ENCODE measurements at places on chromosomes 5 and 9.

- no peak for DNase-seq
These were observed 8.8 kb downstream of the PLGRKT start for GRCh38 chr9:5428794-5429528.

GRCh38 chr9:108069991-108070390 lies 580.4 kb upstream of the KLF4 start:
- no peak for DNase-seq

DNA sequence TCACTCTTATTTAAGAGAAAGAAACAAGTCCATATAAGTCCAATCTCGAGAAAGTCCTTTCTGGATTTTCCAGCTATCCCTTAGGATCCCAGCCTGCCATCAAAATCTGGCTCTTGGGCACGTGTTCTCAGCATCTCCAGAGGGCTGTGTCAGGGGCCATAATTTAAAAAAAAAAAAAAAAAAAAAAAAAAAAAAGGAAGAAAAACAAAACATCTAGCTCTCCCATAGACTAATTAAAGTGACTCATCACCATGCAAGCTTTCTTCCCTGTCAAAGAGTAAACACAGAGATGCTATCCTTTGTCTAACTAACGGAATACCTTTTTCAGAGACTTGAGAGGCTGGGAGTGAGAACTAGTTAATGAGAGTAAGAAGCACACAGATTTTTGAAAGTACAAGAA lies 44.9 kb upstream of the MYO10 start:
- no peak for DNase-seq

- DNase-seq = no peak
These were observed 309.4 kb downstream of the NR3C1 start for GRCh38 chr5:143094087-143094521.

- no peak for DNase-seq
These were observed 88.4 kb upstream of the HSPA9 start for GRCh38 chr5:138663561-138663960.

DNA sequence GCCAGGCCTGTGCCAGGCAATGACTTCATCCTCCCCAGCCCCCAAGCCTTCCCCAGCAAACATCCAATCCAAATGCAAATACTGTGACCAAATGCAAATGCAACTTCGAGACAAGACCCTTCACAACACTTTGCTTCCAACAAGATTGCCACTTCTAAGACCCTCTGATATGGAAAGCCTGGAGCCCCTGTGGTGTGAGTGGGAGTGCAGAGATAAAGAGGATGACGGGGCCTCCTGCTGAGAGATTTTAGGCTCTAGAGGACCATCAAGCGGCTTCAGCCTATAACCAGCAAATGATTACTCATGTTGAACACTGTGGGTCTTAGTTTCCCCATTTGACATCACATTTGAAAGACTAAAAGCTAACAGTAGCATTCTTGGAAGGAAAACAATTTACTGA lies 46.6 kb upstream of the GABRP start:
- no peak for DNase-seq

GRCh38 chr5:158724521-158725188 lies 375.1 kb downstream of the EBF1 start:
- DNase-seq = no peak

DNA sequence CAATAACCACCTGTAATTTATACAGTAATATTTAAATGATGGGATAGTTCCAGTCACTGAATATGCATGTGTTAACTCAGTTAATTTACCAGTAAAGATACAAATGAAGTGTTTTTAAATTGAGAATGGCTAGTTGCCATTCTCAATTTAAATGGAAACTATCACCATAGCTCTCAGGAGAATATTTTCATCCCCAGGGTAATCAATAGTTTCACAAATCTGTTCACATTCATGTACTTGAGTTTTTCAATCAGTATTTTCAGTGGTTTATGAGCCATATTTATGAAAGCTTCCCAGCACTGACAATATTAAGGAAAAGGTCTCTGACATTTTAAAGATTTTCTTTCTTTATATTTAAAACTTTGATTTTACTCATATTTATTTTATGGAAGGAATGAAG lies 439.3 kb downstream of the MAT2B start:
- no peak for DNase-seq

DNA sequence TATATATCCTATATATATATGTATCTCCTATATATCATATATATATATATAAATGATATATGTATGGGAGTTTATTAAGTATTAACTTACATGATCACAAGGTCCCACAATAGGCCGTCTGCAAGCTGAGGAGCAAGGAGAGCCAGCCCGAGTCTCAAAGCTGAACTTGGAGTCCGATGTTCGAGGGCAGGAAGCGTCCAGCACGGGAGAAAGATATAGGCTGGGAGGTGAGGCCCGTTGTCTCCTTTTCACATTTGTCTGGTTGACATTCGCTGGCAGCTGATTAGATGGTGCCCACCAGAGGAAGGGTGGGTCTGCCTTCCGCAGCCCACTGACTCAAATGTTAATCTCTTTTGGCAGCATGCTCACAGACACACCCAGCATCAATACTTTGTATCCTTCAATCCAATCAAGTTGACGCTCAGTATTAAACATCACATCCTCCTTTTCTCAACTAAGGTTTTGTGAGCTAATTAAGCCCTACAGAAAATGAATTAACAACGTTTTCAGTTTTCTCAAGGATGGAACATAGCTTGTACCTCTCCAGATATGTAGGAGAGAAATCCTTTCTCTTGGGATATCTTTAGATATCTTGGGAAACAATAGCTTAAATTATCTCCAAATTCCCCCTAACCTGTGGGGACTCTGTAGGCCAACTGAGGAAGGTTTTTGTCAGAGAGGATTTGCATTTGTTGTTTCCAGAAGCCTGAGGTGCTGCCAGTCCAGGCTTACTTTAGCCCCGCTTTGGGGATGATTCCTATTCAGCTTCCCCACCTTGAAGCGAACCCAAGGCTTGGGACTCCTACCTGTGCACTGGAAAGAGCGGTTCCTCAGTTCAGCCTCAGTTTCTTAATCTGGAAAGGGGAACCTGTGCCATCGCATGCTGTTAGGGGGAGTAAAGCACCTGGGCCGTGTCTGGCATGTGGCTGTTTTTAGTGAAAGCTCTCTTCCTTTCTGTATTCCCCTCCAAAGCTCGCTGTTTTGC lies 163.2 kb downstream of the CACNA1B start:
- DNase-seq = no peak

- DNase-seq = peak; percentile 49
These were observed at the start of gene LHFPL2 for GRCh38 chr5:78648359-78649210. TSS of gene LHFPL2 (minus strand) at chr5:78648772. CDS start at chr5:78510213, 138,559 bp downstream.

GRCh38 chr5:124599028-124599973 lies 147.1 kb downstream of the ZNF608 start:
- no peak for DNase-seq

- DNase-seq = no peak
These were observed 44.0 kb downstream of the GGTA1 start for GRCh38 chr9:121455527-121456239.

DNA sequence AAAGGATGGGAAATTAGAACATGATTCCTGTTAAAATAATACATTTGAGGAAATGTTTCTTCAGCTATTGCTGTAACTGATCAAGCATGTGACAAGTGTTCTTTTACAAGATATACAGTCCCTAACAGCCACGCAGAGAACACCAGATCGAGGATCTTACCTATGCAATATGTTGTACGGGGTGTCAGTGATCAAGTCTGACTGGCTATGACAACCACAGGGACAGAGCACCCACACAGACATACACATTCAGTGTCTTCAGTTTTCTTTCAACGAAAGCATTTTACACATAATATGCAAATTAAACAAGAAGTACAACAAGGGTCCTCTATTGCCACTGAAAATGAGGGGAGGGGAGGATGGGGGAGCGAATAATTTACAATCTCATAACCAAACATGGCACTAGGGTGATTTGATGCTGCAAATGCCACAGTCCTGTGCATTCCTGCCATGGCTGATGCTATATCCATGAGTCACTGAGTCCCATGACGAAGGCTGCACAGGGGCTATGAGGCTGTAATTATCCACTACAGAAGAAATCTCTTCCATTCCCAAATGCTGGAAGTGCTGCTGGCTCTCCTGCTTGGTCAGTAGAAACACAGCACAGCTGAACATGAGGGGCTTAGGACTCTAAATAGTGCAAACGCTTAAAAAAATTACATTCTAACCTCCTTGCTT lies 118.2 kb downstream of the KLHL3 start:
- no peak for DNase-seq

GRCh38 chr9:95124582-95125367 lies 192.7 kb downstream of the FANCC start:
- peak; percentile 22 for DNase-seq

DNA sequence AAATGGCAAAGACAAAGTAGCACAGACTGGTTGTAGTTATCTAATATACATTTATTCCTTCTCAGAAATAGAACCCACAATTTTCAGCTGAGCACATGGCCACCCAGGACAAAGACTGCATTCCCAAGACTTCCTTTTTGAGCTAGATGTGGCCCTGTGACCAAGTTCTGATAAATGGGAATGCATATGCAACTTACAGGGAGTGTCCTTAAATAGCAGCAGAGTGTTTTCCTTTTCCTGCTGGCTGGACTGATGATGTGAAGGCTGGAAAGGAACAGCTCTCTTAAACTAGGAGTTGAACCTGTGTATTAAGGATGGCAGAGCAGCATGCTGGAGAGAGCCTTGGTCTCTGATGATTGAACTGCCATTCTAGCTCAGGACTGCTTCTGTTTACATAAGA lies 74.7 kb upstream of the TNPO1 start:
- DNase-seq = no peak
